SJSA1 (cell line): ENCODE measurements at places on chromosomes 2 and 18. TPM values are rescaled to one million over a fixed set of nuclear protein-coding genes. Genes with fewer than 3 reads are reported as not detected.

GRCh38 chr2:144370937-144371584 is 148.9 kb downstream of the ZEB2 start:
- DNase-seq = no peak

GRCh38 chr2:44962176-44962695 is 20.7 kb downstream of the SIX3 start:
- DNase-seq = no peak

The FAM237A gene
- total RNA-seq = not detected in 2 replicates

The COL4A3 gene
- total RNA-seq = not detected in 2 replicates

DNA sequence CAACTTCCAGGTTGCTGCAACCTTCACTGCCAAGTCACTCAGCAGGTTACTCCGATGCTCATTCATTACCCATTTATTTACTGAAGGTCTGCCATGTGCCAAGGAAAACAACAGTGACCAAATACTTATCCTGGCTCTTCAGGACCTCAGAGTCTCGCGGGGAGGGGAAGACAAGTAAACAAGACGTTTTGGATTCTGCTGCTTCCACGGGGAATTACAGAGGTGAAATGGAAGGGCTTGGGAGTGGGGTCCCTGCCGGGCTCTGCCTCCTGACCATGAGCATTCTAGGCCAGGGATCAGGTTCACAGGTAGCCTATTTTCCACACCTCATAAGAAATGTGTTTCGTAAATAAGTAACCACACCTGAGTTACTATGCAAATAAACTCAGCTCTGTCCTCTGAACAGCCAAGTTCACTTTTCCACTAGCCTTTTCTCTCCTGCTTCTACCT is 68.1 kb downstream of the CLHC1 start:
- DNase-seq = no peak

The PLB1 gene
- 4.5 and 4.6 TPM in 2 replicates for total RNA-seq

GRCh38 chr2:237364655-237365054 is 49.3 kb downstream of the COL6A3 start:
- DNase-seq = no peak

GRCh38 chr2:96868555-96869280 is 1.2 kb downstream of the SEMA4C start:
- peak; percentile 94 for DNase-seq
